Activated CD4-positive, alpha-beta memory T cell treated with anti-CD3 and anti-CD28 coated beads, Interleukin-2, amount 10 ng/mL, durations not matched to agents 7 days and 5 days (primary cell): ENCODE measurements at places on chromosomes 11 and 22. TPM values are rescaled to one million over a fixed set of nuclear protein-coding genes. Genes with fewer than 3 reads are reported as not detected.

DNA sequence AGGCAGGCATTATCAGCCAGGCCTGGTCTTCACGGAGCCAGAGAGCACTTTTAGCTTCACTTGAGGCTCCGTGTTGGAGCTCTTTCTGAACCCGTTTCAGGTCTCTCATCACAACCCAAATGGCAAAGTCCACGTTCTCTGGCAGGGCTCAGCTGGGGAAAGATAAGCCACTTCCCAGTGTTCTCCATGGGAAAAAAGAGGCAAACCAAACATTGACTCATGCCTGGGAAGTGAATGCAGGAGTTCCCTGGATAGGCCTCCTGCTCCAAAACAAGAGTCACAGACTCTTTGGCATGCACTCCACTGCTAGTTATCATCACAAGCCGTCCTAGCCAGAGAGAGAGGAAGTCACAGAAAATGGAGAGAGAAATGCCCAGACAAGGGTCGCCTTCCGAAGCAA lies 11.6 kb downstream of the OPCML start:
- no peaks in the 10 kb centered on the region for H3K36me3 ChIP-seq
- H3K4me3 ChIP-seq, result no peak overlapping the region
- no peak overlapping the region for H3K27ac ChIP-seq
- no peak for DNase-seq
- H3K27me3 ChIP-seq, result no peaks in the 10 kb centered on the region

DNA sequence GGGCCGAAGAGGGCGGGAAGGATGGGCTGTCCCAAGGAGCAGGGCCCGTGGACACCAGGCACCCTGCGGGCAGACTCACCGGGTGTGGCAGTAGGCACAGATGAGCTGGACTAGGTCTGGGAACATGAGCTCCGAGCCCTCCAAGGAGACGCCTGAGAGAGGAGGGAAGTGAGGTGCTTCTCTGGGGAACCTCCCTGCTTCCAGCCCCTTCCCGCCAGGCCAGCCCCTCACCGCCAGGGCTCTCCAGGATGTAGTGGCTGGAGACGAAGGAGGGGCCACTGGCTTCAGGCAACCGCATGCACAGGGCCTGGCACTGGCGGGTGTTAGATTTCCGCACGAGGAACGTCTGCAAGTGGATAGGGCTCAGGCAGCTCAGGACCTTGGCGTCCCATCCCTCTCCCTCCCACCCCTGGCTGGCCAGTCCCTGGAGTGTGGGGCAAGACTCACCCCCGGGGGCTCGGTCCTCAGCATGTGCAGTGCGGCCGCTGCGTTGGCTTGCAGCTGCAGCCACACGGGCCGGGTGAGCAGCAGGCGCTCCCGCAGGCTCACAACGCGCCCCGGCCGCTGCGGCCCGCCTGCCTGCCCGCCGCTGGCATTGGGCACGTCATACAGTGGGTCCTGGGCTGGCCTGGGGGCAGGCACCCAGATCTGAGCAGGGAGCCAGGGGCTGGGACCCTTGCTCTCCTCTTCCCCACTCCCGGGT lies 552 bp downstream of the RIN1 start:
- H3K27me3 ChIP-seq, result peaks cover 4% of the 10 kb centered on the region
- DNase-seq, result no peak
- no peak overlapping the region for H3K4me3 ChIP-seq
- H3K36me3 ChIP-seq, result peaks cover 16% of the 10 kb centered on the region
- peaks cover 25% of the 10 kb centered on the region for H3K4me1 ChIP-seq

DNA sequence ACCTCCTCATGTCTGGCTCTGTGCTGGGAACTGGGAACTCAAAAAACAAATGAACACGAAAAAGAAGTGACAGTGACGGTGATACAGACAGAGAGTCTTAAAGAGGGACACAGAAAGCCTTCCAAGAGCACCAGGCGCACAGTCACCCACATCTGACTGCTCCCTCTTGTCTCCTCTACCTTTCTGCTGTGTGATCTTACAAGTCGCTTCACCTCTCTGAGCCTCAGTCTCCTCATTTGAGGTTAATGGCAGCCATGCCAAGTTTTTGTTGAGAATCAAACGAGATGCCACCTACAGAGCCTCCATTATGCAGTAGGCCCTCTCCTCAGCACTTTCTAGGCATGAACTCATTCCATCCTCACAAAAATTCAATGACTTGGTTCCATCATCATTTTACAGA lies 3.7 kb downstream of the LRRC32 start:
- H3K27ac ChIP-seq, result no peak overlapping the region
- H3K36me3 ChIP-seq, result no peaks in the 10 kb centered on the region
- peaks cover 31% of the 10 kb centered on the region for H3K27me3 ChIP-seq
- H3K4me1 ChIP-seq, result peaks cover 34% of the 10 kb centered on the region
- H3K4me3 ChIP-seq, result no peak overlapping the region
- DNase-seq, result no peak

- H3K27me3 ChIP-seq, result no peaks in the 10 kb centered on the region
- no peak for DNase-seq
- no peak overlapping the region for H3K27ac ChIP-seq
- H3K4me1 ChIP-seq, result no peaks in the 10 kb centered on the region
- no peak overlapping the region for H3K4me3 ChIP-seq
Measured at GRCh38 chr11:56817661-56818060, 69.2 kb upstream of the OR9G4 start.

DNA sequence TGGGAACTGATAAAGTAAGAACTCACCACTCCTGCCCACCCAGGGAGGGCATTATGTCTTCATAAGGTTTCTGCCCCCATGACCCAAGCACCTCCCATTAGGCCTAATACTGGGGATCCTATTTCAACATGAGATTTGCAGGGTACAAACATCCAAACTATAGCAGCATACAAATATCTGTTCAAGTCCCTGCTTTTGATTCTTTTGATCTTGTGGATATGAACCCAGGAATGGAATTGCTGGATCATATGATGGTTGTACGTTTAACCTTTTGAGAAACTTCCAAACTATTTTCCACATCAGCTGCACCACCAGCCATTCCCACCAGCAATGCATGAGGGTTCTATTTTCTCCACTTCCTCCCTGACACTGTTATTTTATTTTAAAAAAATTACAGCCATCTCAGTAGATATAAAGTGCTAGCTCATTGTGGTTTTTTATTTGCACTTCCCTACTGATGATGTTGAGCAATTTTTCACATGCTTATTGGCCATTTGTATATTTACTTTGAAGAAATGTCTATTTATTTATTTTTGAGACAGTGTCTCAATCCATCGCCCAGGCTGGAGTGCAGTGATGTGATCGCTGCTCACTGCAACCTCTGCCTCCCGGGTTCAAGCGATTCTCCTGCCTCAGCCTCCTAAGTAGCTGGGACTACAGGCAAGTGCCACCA lies 7.1 kb upstream of the ATG16L2 start:
- no peaks in the 10 kb centered on the region for H3K27me3 ChIP-seq
- H3K4me1 ChIP-seq, result peaks cover 26% of the 10 kb centered on the region
- H3K36me3 ChIP-seq, result peaks cover 37% of the 10 kb centered on the region
- DNase-seq, result no peak
- no peak overlapping the region for H3K27ac ChIP-seq
- no peak overlapping the region for H3K4me3 ChIP-seq

GRCh38 chr22:50305393-50305922 lies 2.0 kb downstream of the PLXNB2 start:
- DNase-seq, result no peak
- peaks cover 9% of the 10 kb centered on the region for H3K27me3 ChIP-seq
- H3K36me3 ChIP-seq, result no peaks in the 10 kb centered on the region
- H3K27ac ChIP-seq, result no peak overlapping the region
- peak overlapping the region; percentile 69 for H3K4me3 ChIP-seq

DNA sequence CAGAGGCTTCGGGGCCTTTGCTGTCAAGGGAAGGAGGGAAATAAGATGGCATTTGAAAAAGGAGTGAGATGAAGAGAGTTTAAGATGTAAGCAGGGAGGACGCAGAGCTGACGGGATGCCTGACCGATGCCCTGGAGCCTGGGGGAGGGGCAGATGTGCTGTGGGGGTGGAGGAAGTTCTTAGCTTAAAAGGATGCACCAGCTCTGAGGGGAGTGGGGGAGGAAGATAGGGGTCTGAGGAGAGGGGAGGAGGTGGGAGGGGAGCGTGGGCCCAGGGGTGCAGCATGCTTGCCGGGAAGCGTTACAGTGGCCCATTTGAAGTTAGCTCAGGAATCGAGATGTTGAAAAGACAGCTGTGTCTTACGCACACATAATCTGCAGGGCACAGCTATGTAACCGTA lies 56.3 kb downstream of the RPS6KA4 start:
- no peak for DNase-seq
- H3K36me3 ChIP-seq, result no peaks in the 10 kb centered on the region
- peaks cover 6% of the 10 kb centered on the region for H3K27me3 ChIP-seq
- H3K27ac ChIP-seq, result no peak overlapping the region
- no peaks in the 10 kb centered on the region for H3K4me1 ChIP-seq

- H3K4me3 ChIP-seq, result no peak overlapping the region
- no peaks in the 10 kb centered on the region for H3K36me3 ChIP-seq
- no peak for DNase-seq
- peaks cover 2% of the 10 kb centered on the region for H3K27me3 ChIP-seq
- no peak overlapping the region for H3K27ac ChIP-seq
Measured at GRCh38 chr22:23108249-23109078, 33.3 kb downstream of the RSPH14 start.

- H3K4me3 ChIP-seq, result no peak overlapping the region
- no peaks in the 10 kb centered on the region for H3K36me3 ChIP-seq
- H3K4me1 ChIP-seq, result no peaks in the 10 kb centered on the region
- H3K27me3 ChIP-seq, result no peaks in the 10 kb centered on the region
- H3K27ac ChIP-seq, result no peak overlapping the region
- no peak for DNase-seq
Measured at GRCh38 chr11:84871116-84871515, 756.0 kb downstream of the DLG2 start.

DNA sequence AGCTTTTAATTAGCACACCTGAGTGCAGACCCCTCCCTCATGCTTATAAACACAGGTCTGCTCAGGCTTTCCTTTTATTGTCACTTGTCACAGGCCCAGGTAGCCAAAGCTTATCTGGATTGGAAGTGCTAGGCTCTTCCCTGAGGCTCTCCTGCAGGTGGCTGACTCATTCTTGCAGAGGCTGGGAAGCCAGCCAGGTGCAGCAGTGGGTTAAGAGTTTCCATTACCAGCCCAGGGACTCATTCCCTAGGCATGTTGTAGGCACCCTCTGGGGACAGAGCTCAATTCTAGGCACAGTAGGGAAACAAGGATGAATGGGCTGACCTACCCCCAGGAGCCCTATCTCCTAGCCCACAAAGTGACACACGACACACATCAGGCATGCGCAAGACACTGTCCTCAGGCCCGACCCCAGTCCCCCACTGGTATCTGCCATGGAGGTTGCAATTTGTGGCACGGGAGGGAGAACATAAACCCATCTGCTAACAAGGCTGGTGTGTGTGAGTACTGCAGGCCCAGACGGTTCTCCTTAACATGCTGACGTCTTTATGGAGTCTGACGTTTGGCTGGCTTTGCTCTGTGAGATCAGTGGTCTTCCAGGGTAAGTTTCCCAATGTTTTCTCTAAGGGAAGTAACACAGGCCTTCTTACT lies 94.2 kb downstream of the ABTB2 start:
- H3K4me3 ChIP-seq, result no peak overlapping the region
- DNase-seq, result no peak
- H3K27me3 ChIP-seq, result peaks cover 1% of the 10 kb centered on the region

DNA sequence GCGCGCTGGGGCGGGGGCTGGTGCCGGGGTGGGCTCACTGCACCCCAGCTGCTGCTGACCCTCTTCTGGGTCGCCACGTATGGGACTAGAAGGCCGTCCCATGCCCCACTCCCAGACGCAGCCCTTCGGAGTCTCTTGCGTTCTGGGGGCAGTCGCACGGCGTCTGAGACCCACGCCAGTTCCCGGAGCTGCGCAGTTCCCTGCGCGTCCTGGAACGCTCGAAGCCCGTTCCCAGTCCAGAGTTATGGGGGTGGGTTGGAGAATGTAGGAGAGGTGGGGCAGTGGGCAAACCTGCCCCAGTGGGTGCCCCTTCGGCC lies 375 bp downstream of the LAYN start:
- H3K27me3 ChIP-seq, result peaks cover 74% of the 10 kb centered on the region
- no peak overlapping the region for H3K27ac ChIP-seq
- H3K4me3 ChIP-seq, result no peak overlapping the region
- no peak for DNase-seq

DNA sequence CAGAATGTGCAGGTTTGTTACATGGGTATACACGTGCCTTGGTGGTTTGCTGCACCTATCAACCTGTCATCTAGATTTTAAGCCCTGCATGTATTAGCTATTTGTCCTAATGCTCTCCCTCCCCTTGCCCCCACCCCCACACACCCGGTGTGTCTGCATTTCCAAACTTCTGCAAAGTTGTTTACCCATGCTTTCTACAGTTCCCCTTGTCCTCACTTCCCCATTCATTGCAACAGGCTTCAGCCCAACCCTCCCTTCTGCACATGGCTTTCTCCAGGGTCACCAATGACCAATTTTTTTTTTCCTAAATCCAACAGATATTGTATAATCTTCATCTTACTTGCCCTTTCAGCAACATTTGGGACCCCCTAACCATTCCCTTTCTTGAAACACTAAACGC lies 32.0 kb upstream of the NUP50 start:
- no peak overlapping the region for H3K27ac ChIP-seq
- peaks cover 33% of the 10 kb centered on the region for H3K36me3 ChIP-seq
- DNase-seq, result no peak
- no peaks in the 10 kb centered on the region for H3K27me3 ChIP-seq

DNA sequence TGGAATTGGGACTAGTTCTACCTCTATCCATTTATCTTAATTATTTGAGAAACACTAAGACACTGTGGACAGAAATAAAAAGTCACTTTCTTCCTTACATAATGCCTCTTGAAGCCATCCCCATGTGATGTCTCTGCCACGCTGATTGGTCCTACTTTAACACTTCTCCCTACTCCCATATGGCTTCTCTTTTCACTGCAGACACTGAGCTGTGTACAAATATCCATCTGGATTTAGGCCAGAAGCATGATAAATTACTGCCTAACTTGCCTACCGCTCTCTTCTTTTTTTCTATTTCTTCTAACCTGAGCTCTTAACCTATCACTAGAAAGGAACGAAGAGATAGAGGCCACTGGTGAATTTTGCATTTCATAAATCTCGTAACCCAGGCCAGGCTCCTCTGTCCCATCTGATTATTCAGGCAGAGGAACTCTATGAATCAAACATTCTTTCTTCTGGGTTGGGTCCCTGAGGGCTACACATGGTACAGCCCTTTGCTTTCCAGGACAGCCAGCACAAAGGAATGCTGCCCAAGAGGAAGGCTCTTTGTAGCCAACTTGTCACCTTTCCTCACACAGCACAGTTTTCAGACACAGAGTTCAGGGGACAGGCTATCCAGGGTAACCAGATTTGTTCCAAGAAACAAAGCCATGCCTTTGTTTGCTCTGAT lies 878.5 kb upstream of the LRRC4C start:
- DNase-seq, result no peak
- no peaks in the 10 kb centered on the region for H3K36me3 ChIP-seq
- no peaks in the 10 kb centered on the region for H3K27me3 ChIP-seq
- H3K4me3 ChIP-seq, result no peak overlapping the region
- no peaks in the 10 kb centered on the region for H3K4me1 ChIP-seq

- peaks cover 42% of the 10 kb centered on the region for H3K36me3 ChIP-seq
- no peak overlapping the region for H3K4me3 ChIP-seq
- H3K27ac ChIP-seq, result peak overlapping the region; percentile 12
- H3K27me3 ChIP-seq, result no peaks in the 10 kb centered on the region
Measured at GRCh38 chr11:119284344-119285157, 32.4 kb downstream of the MCAM start.

- H3K4me1 ChIP-seq, result no peaks in the 10 kb centered on the region
- no peak overlapping the region for H3K27ac ChIP-seq
- H3K27me3 ChIP-seq, result no peaks in the 10 kb centered on the region
- no peak for DNase-seq
Measured at GRCh38 chr11:106286881-106287504, 209.5 kb downstream of the AASDHPPT start.

GRCh38 chr11:34261820-34262219 lies 96.0 kb downstream of the ABTB2 start:
- H3K4me1 ChIP-seq, result peaks cover 2% of the 10 kb centered on the region
- DNase-seq, result no peak
- no peak overlapping the region for H3K27ac ChIP-seq

OR5B17 gene
- total RNA-seq, result not detected

CHRDL2 gene
- not detected for total RNA-seq

CASP5 gene
- not detected for total RNA-seq

OLFML1 gene
- not detected for total RNA-seq

PRSS23 gene
- 4.0 TPM for total RNA-seq

SEC14L2 gene
- 7.4 TPM for total RNA-seq
